Skin of body (tissue), 3 donors: ENCODE measurements at places on chromosomes 3 and 15.

DNA sequence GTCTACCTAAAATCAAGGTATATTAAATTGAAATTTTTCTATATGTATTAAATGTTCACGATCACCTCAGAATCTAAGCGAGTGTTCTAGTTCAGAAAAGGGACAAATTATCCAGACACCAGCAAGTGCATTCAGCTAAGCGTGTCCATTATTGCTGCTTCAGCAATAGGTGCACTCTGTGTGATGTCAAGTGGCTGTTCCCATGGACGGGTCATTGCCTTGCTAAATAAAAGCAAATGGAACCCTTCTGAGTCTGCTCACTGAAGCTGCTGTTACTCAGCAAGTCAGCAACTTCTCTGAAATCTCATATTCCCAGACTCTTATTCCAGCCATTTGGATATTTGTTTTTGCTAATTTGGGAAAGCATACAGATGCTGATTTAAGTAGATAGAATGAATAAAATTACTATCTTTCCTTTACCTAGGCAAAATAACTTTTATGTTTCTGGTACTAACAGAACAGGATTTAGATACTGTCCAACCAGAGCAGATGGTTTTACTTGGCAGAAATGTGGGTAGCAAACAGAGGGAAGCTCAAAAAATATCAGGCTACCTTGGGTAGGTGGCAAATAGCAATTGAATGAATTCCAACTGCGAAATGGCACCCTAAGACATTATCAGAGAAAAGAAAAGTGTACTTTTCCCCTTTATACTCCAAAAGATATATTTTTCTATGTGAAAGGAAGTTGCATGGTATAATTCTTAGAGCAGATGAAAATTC is 407.0 kb downstream of the GAP43 start:
- DNase-seq = no peak

- no peak for DNase-seq
Observed at GRCh38 chr15:45635763-45636292, 999 bp downstream of the SQOR start.

DNA sequence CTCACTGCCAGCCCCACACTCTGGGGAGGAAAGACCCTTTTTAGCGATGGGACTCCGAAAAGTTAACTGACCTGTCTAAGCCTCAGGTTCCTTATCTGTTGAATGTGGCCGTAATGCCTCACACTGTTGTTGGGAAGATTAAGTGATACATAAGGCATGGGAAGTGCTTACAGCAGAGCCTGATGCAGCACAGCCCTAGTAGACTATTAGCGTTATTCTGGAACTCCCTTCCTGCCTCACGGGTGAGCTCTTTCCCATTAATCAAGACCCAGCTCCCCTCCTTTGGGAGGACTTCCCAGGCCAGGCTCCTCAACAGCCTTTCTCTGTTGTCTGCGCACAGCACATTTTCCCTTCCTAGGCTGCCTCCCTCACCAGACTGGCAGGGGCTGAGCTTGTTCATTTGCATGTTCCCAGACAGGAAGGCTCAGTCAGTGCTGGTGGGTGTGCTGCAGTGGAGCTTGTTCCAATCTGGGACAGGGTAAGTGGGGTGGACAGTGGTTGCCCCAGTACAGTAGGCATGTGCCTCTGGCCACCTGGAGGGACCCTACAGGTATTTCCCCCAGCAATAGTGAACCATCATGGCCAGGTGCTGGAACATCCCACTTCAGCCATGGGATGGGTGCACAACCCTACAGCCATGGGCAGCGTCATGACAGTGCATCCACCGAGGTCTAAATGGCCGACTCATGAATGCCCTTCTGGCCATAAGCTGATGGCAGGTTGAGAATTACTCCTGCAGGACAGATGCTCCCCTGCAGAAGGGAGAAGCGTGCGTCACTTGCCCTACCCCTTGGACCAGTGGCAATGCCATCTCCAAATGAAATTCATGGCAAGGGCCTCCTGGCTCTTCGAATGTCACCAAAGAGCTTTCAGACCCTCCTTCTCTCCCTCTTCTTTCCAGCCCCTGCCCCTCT is 5.8 kb upstream of the PSTPIP1 start:
- DNase-seq = no peak

- DNase-seq = no peak
Observed at GRCh38 chr15:64857421-64857820, 15.7 kb downstream of the PLEKHO2 start.

- no peak for DNase-seq
Observed at GRCh38 chr3:8775181-8775580, 5.8 kb upstream of the OXTR start.

DNA sequence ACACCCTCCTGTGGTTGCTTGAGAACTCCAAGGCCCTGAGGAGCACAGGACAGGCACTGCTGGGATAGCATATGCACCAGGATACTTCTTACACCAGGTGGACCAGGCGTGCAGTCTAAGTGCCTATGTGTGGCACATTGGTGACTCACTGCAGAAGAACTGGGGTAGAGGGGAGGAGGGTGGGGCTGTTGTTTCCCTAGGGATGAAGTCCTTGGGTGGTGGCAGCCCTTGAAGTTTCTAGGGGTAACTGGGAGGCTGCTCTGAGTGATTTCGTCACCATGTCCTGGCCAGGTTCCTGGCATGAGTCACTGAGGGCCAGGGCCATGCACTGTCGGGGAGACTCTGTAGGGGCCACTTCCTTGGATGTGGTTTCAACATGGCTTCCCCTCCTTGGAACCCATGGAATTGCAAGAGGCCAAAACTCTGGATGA is 15.9 kb downstream of the MYZAP start:
- no peak for DNase-seq

GRCh38 chr15:101221902-101222301 is 29.9 kb downstream of the CHSY1 start:
- DNase-seq = no peak

GRCh38 chr3:16427103-16427965 is 86.2 kb downstream of the RFTN1 start:
- DNase-seq = no peak

- DNase-seq = no peak
Observed at GRCh38 chr15:90072978-90073640, 29.2 kb downstream of the IDH2 start.

DNA sequence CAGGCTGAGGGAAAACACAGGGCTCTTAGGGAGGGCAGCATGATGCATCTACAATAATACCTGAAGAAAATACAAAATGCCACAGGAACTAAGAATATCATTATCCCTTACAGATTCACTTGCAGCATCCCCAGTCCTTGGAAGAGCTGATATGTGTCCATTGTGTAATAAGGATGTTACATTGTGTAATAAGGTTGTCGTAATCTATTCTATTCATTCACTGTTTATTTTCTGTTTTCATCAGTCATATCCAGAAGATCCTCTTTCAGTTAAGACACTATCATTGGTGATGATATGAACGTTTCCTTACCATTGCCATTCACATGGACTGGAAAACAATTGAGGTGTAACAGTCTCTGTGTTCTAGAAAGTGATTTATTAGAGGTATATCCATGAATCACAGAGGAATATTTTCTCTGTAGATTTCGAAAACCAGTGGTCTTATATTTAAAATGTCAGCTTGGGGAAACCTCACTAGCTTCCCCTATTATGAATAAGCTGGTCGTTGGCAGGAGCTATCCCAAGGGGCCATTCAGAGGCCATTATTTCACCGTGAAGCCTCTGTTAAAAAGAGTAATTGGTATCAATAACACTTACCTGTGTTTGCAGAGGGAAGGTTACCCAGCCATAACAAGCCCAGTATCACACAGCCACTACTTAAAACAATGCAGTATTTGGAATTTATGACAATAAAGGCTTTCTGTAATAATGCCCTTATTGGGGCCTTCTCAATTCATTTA is 241.1 kb downstream of the ZNF385D start:
- no peak for DNase-seq

DNA sequence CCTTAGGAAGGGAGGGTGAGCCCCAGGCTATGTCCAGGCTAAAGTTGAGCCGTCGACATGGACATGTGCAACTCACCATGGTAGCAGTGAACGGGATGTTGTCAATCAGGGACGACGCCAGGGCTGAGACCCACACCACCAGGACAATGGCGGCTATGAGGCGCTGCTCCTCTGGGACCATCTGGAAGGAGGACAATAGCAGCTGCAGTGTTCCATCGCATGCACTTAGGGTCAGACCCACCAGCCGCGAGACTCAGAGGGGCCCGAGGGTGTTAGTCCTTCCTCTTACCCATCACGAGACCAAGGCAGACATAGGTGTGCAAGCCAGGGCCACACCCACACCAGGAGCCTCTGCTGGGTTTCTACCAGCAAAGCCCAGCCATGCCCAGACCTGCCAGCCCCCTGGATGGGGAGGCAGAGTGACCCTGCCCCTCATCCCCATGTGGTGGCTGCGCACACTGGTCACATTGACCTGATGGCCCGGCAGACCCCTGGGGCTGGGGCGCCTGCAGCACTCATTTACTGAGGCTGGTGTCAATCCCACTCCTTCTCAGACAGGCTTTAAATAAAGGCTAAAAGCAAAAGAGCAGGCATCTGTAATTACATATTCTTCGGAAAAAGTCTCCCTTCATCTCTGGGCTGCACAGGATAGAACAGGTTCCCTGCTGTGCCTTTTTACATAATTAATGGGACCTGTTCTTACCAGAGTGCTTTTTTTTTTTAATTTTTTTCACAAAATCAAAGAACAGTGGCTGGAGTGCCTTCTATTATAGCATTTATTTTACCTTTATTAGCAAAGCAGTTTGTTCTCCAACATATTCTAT is 227.8 kb downstream of the OCA2 start:
- DNase-seq = no peak

DNA sequence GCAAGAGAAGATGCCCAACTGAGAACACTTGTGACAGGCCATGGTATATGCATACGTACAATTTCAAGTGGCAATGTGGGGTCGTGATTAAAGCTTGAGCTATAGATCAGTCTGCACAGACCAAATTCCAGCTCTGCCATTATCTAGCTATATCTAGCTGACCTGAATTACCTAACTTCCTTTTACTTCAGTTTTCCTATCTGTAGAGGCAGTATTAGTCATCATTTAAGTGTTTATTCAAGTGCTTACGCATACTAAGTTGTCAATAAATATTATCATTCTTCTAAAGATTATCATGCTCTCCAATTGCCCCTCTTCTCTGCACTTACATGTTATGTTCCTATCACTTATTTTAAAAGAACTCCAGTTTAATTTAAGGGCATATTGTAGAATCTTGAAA is 87.9 kb downstream of the ARPP21 start:
- no peak for DNase-seq

DNA sequence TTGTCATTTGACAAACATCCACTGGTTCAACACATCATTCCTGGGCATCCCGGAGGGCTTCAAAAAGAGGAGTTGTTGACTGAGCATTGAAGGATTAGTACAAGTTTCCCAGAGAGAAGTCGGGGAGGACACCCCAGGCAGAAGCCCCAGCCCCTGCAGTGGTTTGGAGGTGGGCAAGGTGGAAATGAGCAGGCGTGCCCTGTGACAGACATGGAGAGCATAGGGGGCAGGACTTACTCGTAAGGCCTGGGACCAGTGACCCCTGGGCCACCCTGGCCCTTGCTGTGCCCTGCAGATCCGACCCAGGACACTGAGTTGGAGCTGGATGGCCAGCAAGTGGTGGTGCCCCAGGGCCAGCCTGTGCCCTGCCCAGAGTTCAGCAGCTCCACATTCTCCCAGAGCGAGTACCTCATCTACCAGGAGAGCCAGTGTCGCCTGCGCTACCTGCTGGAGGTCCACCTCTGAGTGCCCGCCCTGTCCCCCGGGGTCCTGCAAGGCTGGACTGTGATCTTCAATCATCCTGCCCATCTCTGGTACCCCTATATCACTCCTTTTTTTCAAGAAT is 5.9 kb downstream of the PARP3 start:
- no peak for DNase-seq

GRCh38 chr3:197278933-197279332 is 19.5 kb downstream of the DLG1 start:
- DNase-seq = no peak

DNA sequence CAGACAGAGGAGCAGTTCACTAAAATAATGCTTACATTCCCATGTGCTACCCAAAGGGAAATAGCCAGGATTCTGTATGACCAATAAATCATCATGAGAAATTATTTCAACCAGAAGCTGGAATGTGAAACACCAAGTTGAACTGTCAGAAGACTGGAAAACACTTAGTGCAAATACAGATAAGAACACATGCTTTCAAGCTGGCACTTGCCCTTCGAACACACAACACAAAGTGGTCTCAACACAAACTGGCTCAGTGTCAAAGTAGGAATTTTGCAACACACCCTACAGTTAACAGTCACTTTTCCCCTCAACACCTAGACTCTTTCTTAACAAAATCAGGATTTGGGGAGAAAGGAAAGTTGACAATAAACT is 1.3 kb downstream of the FSD2 start:
- no peak for DNase-seq

DNA sequence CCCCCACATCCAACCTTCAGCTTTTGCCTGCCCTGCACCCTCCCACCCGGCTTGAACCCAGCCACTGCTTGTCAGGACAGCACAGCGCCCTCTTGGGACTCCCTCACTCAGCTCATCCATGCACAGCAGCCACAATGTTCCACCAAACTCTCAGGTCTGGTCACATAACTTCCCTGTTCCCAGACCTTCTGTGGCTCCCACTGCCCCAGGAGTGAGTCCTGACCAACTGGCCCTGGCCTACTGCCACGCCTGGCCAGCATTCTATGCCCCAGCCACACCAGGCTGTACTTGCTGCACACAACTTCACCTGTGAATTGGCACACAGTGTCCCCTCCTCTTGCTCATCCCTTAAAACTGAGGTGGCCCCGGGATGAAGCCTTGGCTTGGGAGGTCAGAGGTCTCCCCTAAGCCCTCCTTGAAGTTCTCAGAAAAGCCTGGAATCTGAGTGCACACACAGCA is 21.0 kb downstream of the PLXNB1 start:
- no peak for DNase-seq

- no peak for DNase-seq
Observed at GRCh38 chr3:134852132-134852531, 57.1 kb downstream of the EPHB1 start.

DNA sequence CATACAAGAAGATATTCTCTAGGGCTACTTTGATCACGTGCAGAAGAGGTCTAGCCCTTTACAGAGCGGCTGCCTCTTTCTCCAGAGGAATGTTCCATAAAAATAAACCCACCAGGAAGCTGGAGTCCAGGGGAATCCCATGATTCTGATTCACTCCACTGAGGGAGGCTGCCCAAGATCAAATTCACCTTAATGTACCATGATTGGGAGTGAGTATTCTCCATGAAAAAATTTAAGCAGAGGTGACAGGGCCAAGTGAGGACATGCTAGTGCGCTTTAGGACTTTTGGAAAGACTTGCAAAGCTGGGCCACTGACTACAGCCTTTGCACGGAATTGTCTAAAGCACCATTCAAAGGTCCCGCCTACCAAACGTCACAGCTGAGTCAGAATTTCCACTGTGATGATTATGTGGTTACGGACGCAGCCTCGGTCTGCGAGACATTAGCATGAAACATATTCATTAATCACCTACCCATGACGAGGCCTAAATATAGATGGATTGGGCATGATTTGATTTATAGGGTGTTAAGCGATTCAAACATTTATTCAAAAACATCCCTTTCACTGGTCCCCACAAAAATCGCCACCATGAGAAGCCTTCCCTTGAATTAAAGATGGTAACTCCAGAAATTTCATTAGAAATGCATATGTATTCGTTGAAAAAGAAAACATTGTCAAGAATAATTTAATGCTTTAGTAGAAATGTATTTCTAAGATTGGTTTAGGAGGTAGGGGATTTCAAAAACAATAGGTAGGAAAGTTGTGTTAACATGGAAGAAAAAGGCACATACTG is 152.6 kb downstream of the GREM1 start:
- DNase-seq = no peak
